NCI-H1105 (cell line): ENCODE measurements at places on chromosomes 2 and 18.

DNA sequence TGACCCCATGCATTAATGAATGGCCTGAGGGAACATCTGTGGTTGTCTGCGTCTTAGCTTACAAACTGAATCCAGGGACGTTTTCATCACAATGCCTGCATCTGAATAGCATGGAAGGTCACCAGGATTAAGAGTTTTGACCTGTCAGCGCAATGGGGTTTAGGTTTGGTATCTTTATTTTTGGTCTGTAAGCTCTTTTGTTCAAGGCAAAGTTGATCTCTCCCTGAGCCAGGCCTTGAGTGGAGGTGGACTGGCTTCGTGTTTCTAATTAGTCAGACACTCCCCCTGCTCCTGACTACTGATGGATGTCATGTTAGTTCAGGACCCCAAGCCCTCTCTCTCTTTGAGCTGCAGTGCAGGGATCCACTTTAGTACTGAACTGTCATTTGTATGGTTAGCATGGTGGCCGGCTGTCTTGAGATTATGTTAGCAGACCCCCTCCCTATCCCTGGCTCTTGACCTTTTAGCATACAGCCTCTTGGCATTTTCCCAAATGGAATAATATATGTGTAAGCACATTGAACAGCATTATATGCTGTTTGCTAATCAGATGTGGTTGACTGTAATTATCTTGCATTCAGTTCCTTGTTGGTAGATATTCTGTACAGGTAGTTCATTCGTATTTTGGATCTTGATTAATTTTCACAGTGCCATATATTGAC lies 59.2 kb downstream of the LYPD6 start:
- DNase-seq = no peak

DNA sequence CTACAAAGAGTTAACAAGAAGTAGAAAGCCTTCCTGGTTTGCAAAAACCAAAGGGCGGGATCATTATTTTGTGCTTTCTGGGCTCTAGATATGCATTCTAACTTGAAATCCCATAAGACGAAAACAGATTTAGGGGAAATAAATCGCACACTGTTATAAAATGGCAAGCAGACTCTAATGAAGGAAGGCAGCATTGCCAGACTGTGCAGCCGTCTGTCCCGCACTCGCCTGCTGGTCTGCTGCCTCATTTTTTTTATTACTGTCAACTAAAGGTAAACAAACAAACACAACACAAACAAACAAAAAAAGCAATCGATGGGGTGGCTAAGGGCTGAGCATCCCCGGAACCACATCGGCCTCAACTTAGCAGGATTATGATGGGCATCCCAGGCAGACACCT lies 24.4 kb downstream of the ZNF521 start:
- DNase-seq = no peak

DNA sequence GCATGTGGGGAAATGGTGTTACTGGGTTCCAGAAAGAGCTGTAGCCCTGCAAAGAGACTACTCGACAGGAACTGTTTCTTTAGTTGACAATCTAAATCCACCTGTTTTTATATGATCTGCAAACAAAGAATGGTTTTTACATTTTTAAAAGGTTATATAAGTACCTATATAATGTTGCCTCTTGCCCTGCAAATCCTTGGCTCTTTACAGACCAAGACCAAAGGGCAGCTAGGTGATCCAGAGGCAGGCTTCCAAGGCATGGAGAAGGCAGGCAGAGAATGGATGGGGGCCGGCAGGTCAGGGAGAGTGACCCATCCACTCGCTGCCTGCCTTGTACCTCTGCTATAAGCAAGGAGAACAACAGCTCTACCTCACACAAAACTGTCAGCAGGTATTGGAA lies 173.6 kb downstream of the ANTXR1 start:
- DNase-seq = no peak

DNA sequence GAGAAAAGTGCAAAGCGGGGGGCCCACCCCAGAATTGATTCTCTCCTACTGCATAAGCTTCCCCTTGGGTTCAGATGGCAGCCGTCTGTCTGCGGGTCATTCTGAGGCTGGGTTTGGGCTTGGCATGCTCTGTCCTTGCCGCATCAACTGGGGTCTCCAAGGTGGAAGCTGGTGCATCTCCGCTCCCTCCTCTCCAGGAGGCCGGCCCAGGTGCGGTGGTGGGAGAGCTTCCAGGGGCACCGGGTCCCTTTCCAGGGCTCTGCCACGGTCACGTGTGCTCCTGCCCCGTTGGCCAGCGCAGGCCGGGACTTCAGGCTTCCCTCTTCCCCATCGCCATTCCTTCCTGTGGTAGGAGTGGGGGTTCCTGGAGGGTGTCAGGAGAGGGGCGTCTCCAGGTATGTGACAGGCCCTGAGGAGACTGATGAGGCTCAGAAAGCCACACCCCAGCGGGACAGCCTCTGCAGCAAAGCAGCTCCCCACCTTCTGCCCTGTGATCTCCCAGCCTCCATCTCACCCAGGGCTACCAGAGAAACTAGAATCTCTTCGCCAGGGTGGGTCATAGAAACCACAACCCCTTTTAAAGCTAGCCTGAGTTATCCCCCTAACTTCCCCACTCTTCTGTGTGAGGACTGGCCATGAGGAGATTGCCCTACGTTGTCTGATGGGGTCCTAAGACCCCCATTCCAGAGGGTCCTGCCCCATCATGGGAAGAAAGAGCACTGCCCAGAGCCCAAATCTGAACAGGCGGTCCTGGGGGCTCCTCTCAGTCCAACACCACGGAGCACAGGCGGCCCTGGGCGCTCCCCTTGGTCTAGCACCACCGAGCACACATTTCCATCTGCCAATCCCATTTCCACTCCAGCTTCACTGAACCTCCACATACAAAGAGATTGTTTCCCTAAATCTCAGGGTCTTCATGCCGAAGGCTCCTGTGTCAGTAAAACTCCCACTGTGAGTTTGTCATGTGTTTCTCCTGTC lies 76.6 kb downstream of the SLC66A2 start:
- DNase-seq = no peak

GRCh38 chr2:105125428-105125827 lies 87.6 kb downstream of the MRPS9 start:
- DNase-seq = no peak

GRCh38 chr2:203887677-203888076 lies 20.1 kb downstream of the CTLA4 start:
- DNase-seq = no peak

GRCh38 chr2:52594026-52594425 lies 1173.6 kb upstream of the CHAC2 start:
- no peak for DNase-seq

DNA sequence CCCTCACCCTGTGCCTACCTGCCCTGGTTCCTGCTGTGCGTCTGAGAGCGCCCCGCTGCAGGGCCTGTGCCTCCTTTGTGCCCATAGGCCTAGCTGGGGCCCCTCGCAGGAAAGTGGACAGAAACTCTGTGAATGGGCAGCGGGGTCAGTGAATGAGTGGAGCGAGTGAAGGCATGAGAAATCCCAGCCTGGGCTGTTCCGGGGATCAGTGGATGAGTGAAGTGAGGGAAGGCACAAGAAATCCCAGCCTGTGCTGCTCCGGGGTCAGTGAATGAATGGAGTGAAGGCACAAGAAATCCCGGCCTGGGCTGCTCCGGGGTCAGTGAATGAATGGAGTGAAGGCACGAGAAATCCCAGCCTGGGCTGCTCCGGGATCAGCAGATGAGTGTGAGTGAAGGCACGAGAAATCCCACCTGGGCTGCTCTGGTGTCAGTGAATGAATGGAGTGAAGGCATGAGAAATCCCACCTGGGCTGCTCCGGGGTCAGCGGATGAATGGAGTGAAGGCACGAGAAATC lies 2.0 kb downstream of the COLEC11 start:
- DNase-seq = no peak

DNA sequence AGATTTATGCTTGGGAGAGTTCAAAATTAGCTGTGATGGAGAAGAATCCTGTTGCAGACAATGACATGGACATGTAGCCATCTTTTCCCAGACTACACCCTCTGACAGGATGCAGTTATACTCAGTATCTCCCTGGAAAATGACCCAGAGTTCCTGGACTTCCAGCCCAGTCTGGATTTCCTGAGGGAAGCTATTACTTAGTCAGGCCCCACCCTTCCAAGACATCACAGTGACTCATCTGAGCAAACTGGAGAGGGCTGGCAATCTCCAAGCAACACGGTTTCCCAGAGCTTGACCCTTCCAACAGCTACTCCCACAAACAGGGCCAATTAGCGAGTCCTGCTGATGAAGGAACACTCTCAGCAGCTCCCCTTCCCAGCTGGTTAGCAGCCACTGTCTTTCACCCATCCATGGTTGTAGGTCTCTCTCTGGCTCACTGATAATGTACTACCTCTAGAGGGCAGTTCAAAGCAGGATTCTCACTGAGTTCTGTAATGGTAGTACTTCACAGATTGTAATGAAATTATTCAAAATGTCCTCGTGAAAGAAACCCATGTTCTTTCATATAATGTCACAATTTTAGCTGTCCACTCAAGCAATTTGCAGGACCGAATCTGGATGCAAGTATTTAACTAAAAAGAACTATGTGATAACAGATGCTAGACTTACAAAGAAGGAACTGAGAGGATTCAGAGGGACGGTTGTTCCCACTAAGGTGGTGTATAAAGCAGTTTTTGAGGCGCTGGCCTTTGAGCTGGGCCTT lies 110.2 kb downstream of the MDH1 start:
- no peak for DNase-seq

DNA sequence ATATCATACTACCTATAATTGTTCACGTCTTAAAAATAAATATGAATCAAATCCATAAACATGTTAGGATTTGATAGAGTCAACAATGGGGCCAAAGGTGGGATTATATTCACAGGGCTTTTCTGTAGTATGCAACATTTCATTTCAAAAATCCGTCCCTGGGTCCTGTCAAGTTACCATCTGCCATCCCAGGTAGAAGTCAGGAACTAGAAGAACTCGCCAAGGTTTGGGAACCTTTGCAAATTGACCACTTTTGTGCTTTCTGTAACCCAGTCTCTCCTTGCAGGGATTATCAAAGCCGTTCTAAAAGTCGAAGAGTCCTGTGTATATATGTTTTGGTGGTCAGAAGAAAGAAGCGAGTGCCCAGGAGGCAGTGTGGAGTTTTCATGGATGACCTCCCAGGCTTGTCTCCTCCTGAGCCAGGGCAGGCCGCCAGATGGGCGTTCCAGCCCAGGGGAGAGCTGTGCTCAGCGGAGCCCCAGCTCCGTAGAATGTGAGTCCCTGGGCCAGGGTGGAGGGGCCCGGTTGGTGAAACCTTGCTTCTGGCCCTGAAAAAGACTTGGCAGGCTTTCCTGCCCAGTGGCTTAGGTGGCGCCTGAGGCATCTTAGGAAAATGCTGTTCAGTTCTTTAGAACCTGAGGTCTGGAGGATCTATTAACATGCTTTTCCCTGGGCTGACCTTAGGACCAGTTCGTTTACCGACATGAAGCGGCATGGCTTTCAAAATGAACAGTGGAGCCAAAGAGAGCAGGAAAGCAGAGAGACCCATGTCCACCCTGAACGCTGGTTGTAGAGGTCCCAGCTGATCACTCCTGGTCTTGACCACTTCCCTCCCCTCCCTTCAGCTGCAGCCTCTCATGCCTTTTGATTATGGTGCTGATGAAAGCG lies 69.2 kb downstream of the LONRF2 start:
- DNase-seq = no peak

DNA sequence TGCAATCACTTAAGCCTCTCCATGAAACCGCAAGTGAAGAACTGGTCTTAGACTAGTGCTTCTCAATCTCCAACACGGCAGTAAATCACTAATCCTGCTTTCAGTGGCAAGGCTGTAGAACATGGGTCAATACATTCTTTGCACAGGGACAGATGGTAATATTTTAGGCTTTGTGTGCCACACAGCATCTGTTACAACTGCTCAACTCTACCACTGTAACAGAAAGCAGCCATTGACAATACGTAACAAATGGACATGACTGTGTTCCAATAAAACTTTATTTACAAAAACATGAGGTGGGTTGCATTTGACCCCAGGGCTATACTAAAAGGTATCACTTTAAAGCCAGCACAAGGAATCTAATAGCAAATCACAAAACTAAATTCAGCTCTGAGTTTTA lies 51.1 kb downstream of the RNF152 start:
- DNase-seq = no peak

DNA sequence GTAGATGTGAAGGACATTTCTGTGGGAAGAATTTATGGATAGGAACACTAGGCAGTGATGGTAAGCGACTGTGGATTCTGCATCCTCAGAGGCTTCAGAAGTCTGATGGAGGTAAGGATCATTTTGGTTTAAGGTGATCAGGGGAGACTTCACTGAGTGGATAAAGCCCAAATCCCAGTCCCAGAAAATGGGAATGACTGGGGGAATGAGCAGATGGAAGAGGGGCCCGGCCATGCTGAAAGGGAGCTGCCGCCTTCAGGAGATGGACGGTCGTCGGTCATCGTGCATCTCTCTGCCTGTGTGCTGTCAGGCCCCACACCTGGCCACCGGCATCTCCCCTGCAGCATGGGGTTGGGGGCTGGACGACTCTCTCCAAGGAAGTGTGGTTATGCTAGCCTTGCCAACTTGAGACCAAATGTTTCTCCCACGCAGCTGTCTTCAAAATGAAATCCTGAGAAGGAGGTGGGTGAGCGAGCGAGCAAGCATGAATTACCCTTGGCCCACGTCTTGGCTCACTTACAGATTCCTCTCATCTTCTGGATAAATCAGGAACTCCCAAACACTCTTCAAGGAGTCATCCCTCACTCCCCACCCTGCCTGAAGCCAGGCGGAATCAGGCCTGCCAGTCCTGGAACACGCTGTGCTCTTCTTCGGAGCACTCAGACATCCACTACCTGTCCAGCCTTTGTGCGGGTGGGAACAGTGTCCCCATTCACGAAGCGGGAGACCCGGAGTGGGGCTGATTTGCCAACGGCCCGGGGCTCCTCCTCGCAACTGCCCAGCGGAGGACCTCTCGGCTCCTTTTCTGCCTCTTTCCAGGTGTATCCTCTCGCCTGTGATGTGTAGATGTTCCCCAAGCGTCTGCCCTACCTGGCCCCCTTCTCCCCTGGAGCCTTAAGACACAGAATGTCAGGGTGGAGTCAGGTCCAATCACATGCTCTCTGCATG lies 85.6 kb downstream of the PRKCE start:
- DNase-seq = no peak

- no peak for DNase-seq
Measured at GRCh38 chr2:115650827-115651226, 1208.4 kb downstream of the DPP10 start.

- no peak for DNase-seq
Measured at GRCh38 chr2:45712570-45712969, 61.1 kb downstream of the PRKCE start.

- DNase-seq = no peak
Measured at GRCh38 chr18:50143886-50144285, 51.1 kb downstream of the MYO5B start.

DNA sequence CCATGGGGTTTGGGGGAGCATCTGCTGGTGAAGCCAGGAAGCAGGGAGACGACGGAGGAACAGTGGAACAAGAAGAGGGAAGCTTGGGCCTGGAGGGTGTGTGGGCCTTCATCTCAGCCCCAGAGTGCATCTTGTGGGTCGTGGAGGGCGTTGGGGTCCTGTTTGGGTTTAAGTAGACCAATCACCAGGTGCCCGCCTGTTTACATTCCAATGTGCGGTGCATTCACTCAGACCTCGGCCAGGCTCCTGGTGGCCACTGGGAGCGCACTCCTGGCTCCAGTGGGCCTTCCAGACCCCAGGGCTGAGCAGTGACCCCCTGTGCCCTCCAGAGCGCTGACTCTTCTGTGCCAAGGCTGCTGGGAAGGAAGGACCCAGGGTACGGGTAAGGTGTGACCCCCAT lies 293.7 kb downstream of the NDUFA10 start:
- no peak for DNase-seq

GRCh38 chr2:111227716-111228141 lies 107.0 kb downstream of the BCL2L11 start:
- no peak for DNase-seq
